ENCODE measurements at places on chromosomes 4 and X.

GRCh38 chrX:100048156-100048555 lies 361.9 kb downstream of the PCDH19 start:
- no peak for DNase-seq

DNA sequence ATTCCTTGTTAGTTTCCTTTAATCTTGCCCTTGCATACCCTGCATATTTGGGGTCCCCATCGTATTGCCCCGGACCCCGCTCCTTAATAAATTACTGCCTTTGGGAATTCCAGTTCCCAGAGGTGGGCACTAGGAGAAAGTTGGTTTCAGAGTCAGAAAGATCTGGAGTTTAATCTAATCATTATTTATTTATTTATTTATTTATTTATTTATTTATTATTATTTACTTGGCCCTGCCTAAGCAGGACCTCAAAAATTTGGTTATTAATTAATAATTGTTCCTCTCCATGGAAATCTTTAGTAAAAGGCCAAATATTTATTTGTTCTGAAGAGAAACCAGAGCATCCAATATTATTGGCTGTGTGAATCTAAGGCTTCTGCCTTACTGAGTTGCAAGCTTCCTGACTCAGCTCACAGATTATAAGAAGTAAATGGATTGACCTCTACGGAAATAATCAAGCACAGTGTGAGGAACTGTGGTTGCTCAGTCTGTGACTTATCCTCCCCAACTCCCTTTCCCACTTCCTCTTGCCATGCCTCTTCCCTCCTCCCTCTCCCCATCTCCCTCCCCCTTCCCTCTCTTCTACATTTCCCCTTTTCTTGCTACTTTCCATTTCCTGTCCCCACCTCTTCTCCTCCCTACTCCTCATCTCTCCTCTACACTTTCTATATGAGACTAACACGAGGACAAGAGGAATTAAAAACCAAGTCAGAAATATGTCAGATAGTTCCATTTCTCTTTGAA lies 61.5 kb upstream of the AP1S2 start:
- DNase-seq = no peak

DNA sequence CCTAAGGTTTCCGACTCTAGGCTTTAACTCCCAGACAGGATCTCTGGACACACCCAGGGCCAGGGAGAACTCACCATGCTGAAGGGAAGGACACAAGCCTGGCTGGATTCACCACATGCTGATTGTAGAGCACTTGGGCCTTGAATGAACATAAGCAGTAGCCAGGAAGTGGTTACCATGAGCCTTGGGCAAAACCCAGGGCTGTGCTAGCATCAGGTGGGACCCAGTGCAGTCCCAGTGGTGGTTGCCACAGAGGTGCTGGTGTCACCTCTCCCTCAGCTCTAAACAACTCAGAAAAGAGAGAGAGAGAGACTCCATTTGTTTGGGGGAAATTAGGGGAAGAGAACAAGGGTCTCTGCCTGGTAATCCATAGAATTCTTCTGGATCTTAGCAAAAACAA lies 77.0 kb downstream of the KLHL13 start:
- DNase-seq = no peak

- no peak for DNase-seq
These were observed 577.5 kb downstream of the IQCM start for GRCh38 chr4:149238097-149238496.

DNA sequence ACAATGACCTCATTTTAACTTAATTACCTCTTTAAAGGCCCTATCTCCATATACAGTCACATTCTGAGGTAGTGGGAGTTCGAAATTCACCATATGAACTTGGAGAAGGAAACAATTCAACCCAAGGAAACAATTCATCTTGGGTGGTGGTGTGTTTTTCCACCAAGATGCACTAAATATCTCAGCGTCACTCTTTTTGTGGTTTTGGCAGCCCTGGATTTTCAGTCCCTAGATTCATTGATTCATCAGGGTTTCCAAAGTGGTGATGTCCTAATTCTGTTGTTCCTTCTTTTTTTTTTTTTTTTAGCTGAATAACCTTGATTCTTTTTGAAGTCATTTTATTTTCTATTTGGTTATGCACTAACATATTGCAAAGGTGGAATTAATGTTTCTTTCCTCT lies 162.6 kb upstream of the RAPGEF2 start:
- no peak for DNase-seq

DNA sequence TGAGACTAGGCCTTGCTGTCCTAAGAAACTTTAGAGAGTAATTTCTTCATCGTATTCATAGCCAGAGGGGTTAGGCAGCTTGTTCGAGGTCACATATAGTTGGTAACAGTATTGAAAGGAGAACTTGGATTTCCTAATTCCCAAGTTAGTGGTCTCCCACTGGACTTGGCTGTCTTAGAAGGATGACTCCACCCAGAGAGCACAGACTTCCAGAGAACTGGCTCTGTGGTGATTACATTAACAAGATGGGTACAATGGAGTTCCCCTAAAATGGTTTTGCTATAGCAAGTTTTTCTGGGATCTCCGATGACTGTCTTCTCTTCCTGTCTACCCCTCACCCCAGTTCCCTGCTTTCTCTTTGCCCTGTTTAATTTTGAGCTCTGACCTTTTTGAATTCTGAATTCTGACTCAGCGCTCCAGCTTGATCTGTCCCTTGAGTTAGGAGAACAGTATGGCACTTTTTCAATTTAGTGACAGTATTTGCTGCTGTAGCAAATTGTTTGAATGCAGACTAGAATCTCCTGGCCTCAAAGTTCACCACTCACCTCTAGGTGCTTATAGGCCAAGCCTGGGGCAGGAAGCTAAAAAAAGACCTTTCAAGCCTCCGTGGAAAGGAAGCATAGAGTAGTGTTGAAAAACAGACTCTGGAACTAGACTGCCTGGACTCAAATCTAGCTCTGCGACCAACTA lies 6.9 kb downstream of the MSN start:
- no peak for DNase-seq

DNA sequence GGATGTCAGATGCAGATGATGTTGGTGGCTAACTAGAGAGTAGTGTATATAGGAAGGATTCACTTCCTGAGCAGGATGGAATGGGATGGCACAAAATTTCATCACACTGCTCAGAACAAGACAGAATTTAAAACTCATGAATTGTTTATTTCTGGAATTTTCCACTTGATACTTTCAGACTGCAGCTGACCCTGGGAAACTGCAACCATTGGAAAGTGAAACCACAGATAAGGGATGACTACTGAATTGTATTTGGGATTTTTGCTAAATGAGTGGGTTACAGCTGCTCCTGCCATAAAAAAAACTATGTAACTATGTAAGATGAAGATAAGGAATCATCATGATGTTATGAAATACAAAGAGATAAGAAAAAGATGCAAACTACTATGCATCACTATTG lies 51.4 kb downstream of the NPY5R start:
- DNase-seq = no peak

GRCh38 chr4:174119830-174120229 lies 163.6 kb downstream of the FBXO8 start:
- no peak for DNase-seq

GRCh38 chr4:41267997-41268396 lies 11.3 kb downstream of the UCHL1 start:
- DNase-seq = no peak

DNA sequence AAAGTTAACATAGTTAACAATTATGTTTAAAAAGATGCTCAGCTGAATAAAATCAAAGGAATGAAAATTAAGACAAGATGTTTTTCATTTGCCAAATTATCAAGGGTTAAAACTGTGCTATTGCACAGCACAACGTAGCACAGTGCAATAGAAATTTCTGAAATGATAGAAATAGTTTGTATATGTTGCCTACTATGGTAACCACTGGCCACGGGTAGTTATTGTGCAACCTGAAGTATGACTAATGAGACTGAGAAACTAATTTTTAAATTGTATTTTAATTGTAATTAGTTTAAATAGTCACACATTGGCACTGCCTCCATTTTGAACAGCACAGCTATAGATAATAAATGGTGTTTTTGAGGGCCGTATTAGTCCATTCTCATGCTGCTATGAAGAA lies 343.1 kb upstream of the FAM241A start:
- DNase-seq = no peak

GRCh38 chr4:143555676-143556075 lies 42.2 kb downstream of the SMARCA5 start:
- DNase-seq = no peak

GRCh38 chr4:188372829-188373228 lies 233.6 kb downstream of the TRIML1 start:
- no peak for DNase-seq

- no peak for DNase-seq
These were observed 2.8 kb upstream of the GRIA2 start for GRCh38 chr4:157217708-157218107.

GRCh38 chr4:145845118-145845517 lies 93.5 kb downstream of the ZNF827 start:
- no peak for DNase-seq

DNA sequence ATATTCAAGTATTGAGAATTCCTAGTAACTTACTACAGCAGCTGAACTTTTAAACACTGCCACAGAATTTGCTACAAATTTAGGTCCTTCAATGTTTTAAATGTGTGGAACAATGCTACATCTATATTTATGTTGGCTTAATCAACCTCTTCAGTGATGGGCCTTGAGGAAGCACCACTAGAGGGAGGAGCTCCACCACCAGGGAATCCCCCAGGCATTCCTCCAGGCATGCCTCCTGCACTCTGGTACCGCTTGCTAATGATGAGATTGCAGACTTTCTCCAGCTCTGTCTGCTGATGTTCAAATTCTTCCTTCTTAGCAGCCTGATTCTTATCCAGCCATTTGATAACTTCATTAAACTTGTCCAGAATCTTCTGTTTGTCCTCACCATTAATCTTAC lies 190.8 kb downstream of the HTR2C start:
- no peak for DNase-seq
